ENCODE measurements at places on chromosomes 1 and 21.
A peak's percentile ranks its signal among the peaks of the same experiment; 100 is the strongest.

GRCh38 chr1:196951711-196952394 lies 8.3 kb downstream of the CFHR2 start:
- no peak overlapping the region for H3K4me3 ChIP-seq
- H3K27me3 ChIP-seq, result no peaks in the 10 kb centered on the region
- DNase-seq, result no peak
- H3K27ac ChIP-seq, result no peak overlapping the region
- no peaks in the 10 kb centered on the region for H3K36me3 ChIP-seq

- H3K36me3 ChIP-seq, result no peaks in the 10 kb centered on the region
- H3K27me3 ChIP-seq, result no peaks in the 10 kb centered on the region
- DNase-seq, result peak; percentile 15
- H3K27ac ChIP-seq, result no peak overlapping the region
- H3K4me3 ChIP-seq, result no peak overlapping the region
- H3K4me1 ChIP-seq, result peaks cover 2% of the 10 kb centered on the region
Measured at GRCh38 chr1:183302452-183303322, 115.5 kb downstream of the NMNAT2 start.

GRCh38 chr1:8176279-8176678 lies 141.6 kb upstream of the SLC45A1 start:
- H3K36me3 ChIP-seq, result no peaks in the 10 kb centered on the region
- H3K27ac ChIP-seq, result no peak overlapping the region
- no peak overlapping the region for H3K4me3 ChIP-seq
- no peak for DNase-seq
- peaks cover 6% of the 10 kb centered on the region for H3K4me1 ChIP-seq
- H3K27me3 ChIP-seq, result no peaks in the 10 kb centered on the region

GRCh38 chr1:208599063-208599462 lies 354.9 kb upstream of the PLXNA2 start:
- H3K27me3 ChIP-seq, result peaks cover 4% of the 10 kb centered on the region
- no peaks in the 10 kb centered on the region for H3K4me1 ChIP-seq
- H3K4me3 ChIP-seq, result no peak overlapping the region

- no peaks in the 10 kb centered on the region for H3K36me3 ChIP-seq
- no peak for DNase-seq
- H3K27ac ChIP-seq, result no peak overlapping the region
- H3K4me1 ChIP-seq, result peaks cover 9% of the 10 kb centered on the region
Measured at GRCh38 chr1:119323216-119323982, 45.2 kb upstream of the HAO2 start.

GRCh38 chr1:199508653-199509052 lies 518.9 kb upstream of the NR5A2 start:
- no peaks in the 10 kb centered on the region for H3K27me3 ChIP-seq
- H3K4me3 ChIP-seq, result no peak overlapping the region
- no peak for DNase-seq
- no peaks in the 10 kb centered on the region for H3K36me3 ChIP-seq
- H3K4me1 ChIP-seq, result peaks cover 4% of the 10 kb centered on the region

GRCh38 chr1:229759037-229759435 lies 133.0 kb downstream of the URB2 start:
- H3K36me3 ChIP-seq, result no peaks in the 10 kb centered on the region
- no peak overlapping the region for H3K27ac ChIP-seq
- H3K4me3 ChIP-seq, result no peak overlapping the region
- no peaks in the 10 kb centered on the region for H3K27me3 ChIP-seq
- no peak for DNase-seq
- peaks cover 9% of the 10 kb centered on the region for H3K4me1 ChIP-seq

- H3K27me3 ChIP-seq, result peaks cover 18% of the 10 kb centered on the region
- H3K4me3 ChIP-seq, result no peak overlapping the region
- H3K27ac ChIP-seq, result no peak overlapping the region
- DNase-seq, result peak; percentile 4
Measured at GRCh38 chr1:219917851-219918466, 10.4 kb downstream of the SLC30A10 start.

DNA sequence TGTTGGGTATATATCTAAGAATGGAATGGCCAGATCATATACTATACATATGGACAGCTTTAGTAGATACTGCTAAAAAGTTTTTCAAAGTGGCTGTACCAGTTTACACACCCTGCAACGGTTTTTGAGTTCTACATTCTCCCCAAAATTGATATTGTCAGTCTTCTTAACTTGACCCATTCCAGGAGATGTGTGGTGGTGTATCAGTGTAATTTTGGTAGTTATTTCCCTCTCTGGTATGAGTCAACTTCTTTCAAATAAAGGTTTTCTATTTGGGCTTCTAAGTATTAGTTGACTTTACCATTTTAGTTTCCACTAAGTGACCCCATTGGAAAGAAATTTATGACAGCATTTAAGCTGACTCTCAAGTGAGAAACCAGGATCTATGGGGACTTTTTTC lies 29.2 kb downstream of the INKA2 start:
- DNase-seq, result no peak
- peaks cover 6% of the 10 kb centered on the region for H3K4me1 ChIP-seq
- H3K36me3 ChIP-seq, result peaks cover 3% of the 10 kb centered on the region
- no peak overlapping the region for H3K4me3 ChIP-seq
- no peaks in the 10 kb centered on the region for H3K27me3 ChIP-seq

DNA sequence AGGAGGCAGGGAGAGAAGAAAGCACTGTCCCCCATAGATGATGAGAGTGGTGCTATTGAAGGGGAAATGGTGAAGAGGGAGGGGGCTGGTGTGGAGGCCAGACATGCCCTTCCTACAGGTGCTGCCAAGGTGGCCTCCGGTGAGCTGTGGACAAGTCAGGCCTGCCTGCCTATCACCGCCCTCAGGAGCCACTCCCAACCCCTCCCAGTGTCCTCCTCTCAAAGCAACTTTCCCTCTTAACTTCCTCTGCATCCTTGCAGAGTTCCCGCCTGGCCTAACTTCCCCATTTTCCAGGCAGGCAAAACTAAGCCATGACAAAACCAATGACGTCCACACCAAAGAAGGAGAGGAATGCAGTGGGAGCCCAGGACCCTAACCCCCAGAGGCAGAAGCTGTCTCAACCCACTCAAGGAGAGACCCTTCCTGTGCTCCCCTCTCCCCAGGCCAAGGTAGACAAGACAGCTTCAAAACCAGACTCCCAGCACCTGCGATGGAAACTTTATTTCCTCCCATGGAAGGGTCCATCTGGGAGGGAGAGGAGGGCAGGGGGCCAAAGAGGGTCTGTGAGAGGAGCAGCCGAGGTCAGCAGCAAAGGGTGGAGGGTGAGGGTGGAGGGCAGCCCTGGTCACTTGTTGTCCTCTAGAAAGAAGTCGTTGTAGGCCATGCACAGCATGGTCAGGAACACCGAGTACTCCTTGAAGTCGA lies 1.0 kb upstream of the S100A6 start:
- peaks cover 56% of the 10 kb centered on the region for H3K4me1 ChIP-seq
- peak overlapping the region; percentile 74 for H3K4me3 ChIP-seq
- no peak for DNase-seq
- no peaks in the 10 kb centered on the region for H3K27me3 ChIP-seq
- no peak overlapping the region for H3K27ac ChIP-seq

GRCh38 chr1:153346077-153346723 lies 2.4 kb downstream of the PGLYRP4 start:
- peaks cover 93% of the 10 kb centered on the region for H3K27me3 ChIP-seq
- no peaks in the 10 kb centered on the region for H3K36me3 ChIP-seq
- H3K4me1 ChIP-seq, result no peaks in the 10 kb centered on the region
- DNase-seq, result no peak
- no peak overlapping the region for H3K4me3 ChIP-seq
- H3K27ac ChIP-seq, result no peak overlapping the region

DNA sequence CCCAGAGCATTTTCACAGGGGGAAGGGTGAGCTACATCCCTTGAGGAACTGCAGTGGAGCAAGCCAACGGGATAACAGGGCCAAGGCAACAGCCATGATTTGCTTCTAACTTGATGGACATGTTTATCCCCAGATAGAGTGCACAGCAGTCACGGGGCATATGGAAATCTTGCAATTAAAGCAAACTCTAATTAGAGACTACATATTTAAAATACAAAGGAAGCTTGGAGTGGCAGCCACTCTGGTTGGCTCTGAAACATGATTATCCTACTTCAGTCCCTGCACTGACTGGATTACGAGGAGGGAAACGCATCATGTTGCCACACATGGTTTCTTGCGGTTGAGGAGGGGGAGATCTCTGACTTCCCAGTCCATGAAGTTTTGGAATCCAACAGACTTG lies 60.8 kb downstream of the BEND5 start:
- DNase-seq, result no peak
- H3K27me3 ChIP-seq, result no peaks in the 10 kb centered on the region
- H3K27ac ChIP-seq, result no peak overlapping the region
- no peak overlapping the region for H3K4me3 ChIP-seq

Measured in mesenchymal stem cell (in vitro differentiated cells and primary cell).